Transverse colon (tissue), 4 donors: ENCODE measurements at places on chromosomes 7 and 10.
A peak's percentile ranks its signal among the peaks of the same experiment; 100 is the strongest.

DNA sequence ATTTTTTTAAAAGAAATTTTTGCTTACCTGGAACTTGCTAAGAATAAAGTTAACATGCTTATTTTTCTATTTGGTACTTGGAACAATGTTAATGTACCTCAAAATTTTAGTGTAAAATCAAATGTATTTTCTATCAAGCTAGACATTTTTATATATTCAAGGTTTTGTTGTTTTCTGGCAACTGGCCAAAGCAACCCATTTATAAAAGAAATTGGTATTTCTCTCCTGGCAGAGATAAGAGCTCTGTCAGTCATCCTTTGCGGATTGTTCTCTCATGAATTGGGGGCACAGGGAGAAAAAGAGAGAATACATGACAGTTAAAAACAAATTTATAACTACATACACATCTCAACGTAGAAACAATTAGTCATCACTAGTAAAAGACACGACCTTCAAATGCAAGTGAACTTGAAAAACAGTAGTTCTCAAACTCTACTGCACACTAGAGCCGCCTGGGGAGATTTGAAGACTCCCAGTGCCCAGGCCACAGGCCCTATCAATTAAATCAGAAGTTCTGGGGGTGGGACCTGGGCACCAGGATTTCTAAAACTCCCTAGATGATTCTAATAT, 152.4 kb upstream of the LAMB4 start:
- DNase-seq: no peak

- DNase-seq: no peak
Measured at GRCh38 chr10:34323192-34323591, 491.9 kb downstream of the PARD3 start.

DNA sequence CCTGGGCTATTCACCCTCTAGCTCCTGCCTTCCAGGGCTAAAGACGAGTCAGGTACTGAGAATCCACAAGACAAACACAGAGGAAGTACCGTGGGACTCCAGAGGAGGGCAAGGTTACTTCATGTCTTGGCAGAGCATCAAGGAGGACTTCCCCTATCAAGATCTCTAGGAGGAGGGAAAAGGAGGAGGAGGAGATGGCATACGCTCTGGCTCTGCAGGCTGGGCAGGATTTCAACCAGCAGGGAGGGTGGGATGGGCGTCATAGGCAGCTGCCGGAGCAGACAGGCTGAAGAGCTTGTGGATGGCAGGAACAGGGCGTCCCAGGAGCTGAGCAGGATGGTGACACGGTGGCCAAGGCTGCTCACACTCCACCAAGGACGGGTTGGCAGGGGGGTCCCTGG, 21.3 kb downstream of the MDH2 start:
- DNase-seq: peak; percentile 59

- no peak for DNase-seq
Measured at GRCh38 chr10:1677307-1677939, 59.9 kb downstream of the ADARB2 start.

DNA sequence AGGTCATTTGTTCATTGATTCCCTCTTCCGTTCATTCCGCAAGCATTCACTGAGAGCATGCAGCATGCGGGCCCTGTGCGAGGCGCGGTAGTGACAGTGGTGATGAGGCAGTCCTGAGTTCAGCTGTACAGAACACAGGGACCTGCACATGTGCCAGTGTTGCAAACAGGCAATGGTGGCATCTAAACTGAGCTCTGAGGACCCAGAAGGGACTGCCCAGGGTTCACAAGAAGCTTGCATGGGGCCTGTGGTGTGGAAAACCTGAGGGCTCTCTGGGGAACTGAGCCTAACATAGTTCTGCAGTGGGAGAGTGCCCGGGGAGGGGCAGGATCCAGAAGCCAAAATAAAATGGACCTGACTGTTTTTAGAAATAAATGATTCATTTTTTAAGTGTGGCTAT, 13.2 kb downstream of the ZNF488 start:
- no peak for DNase-seq

- DNase-seq: no peak
Measured at GRCh38 chr7:105719919-105720318, 138.6 kb upstream of the EFCAB10 start.

DNA sequence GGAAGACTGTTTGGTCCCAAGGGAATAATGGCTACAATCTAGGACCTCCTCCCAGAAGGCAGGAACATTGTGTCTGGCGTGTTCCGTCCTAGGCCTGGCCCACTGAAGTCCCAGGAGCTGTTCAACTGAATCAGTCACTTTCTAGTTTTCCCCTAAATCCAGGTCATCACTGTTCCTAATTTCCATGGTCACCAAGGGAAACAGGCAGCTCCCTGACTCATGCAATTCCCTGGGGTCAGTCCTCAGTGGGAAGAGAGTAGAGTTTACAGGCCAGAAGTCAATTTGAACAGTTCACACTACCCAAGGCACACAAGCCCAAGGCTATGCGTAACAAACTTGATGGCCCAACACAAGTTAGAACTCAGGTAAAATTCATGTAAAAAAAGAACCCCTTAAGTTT, 44.0 kb downstream of the CREB3L2 start:
- no peak for DNase-seq

- DNase-seq: no peak
Measured at GRCh38 chr7:157784041-157784835, 447.4 kb downstream of the DNAJB6 start.

- no peak for DNase-seq
Measured at GRCh38 chr7:148507787-148508186, 82.8 kb upstream of the C7orf33 start.

DNA sequence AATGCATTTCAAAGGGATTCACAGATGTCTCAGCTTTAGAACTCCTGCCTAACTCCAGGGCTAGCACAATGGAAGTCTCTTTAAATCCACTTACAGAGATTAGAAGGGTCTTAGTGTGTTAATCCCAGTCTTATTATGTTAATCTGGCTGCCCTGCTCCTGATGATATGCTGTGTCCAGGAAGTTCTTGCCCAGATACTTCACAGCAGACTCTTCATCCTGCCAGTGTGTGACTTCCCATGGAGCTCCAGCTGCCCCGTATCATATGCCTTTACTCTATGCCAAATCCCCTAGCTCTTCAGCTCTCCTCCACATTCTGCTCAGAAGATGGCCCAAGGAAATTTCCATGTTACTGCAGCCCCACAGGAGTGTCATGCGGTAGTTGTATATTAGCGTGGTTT, 533.8 kb downstream of the GALNT17 start:
- no peak for DNase-seq

DNA sequence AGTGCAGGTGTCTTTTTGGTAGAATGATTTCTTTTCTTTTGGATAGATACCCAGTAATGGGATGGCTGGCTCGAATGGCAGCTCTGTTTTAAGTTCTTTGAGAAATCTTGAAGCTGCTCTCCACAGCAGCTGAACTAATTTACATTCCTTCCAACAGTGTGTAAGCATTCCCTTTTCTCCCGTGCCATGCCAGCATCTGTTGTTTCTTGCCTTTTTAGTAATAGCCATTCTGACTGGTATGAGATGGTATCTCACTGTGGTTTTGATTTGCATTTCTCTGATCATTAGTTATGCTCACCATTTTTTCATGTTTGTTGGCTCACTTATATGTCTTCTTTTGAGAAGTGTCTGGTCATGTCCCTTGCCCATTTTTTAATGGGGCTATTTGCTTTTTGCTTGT, 486.3 kb downstream of the GALNT17 start:
- no peak for DNase-seq

DNA sequence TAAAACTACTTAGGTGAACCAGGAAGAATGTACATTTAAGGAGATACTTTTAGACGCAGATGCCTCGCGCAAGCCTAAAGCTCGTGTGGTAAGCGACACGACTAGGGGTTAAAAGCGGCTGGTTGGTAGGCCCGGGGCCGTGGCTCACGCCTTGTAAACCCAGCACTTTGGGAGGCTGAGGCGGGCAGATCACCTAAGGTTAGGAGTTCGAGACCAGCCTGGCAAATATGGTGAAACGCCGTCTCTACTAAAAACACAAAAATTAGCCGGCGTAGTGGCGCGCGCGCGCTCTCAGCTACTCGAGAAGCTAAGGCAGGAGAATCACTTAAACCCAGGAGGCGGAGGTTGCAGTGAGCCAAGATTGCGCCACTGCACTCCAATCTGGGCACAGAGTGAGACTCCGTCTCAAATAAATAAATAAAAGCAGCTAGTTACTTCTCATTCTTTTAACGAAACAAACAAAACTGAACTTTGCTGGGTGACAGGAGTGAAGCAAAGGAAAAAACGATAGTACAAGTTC, 879 bp downstream of the NUDT5 start:
- peak; percentile 49 for DNase-seq

GRCh38 chr7:107638594-107638993, 22.0 kb upstream of the SLC26A4 start:
- DNase-seq: no peak

DNA sequence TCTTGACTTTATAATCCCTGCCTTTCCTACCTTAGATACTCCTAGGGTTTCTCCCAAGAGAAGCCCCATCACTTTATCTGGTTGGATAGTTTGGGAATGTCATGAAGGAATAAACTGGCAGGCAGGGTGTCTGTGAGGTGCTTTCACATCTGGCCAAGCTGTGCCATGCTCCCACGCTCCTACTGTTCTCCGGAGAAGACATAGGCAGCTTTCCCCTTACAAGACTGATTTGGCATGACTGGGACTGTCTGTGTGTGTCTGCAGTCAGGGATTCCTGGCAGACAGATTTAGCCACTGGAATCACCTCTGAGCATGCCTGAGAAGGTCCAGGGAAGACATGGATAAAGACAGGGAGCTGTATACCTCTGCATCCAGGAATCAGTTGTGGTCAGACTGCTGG, 45.3 kb downstream of the HK1 start:
- DNase-seq: no peak

DNA sequence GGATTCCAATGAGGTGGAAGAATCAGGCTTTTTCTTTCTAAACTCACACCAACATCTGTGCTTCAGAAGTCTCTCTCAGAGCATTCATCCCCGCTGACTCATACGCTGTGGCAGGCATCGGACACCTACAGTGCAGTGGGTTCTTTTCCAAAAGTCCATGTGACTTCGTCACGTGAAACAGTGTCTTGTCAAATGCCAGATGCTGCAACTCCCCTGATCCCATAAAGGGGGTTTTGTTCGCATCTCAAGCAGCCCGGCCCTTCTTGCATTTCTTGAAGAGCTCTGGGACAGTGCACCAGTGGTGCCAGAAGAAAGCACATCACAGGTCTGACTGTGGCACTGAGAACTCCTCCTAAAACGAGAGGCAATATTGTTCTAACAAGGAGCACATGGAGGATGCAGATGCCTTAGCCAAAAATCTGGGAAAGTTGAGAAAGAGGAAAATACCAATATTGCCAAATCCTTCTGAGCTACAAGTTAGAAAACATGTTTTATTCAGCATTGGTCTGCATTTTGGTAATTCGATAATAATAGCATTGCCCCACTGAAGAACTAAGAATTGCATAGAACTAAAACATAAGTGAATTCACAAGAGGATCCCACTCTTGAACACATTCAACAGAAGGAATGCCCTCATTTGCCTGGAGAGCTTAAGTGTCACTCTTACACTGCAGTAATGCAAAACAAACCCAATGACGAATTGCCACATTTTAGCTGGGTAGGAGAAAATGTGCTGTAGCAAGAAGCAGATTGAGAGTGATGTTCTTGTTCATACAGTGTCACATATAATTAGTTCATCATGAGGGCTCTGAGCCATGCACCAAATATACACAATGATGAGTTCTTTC, 204.4 kb downstream of the CXCL12 start:
- DNase-seq: no peak

DNA sequence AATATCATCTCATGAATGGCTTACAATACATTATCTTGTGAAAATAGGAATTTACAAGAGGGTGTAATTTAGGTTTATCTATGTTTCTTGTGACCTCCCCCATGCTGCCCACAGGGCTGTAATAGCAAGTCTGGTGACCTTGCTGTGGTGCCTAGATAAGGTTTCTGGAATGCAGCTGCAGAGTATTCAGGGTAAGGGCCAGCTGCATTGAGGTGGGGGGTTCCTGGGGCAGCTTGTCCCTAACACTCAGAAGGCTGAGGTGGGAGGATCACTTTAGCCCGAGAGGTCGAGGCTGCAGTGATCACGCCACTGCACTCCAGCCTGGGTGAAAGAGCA, 5.3 kb upstream of the DHTKD1 start:
- DNase-seq: no peak

DNA sequence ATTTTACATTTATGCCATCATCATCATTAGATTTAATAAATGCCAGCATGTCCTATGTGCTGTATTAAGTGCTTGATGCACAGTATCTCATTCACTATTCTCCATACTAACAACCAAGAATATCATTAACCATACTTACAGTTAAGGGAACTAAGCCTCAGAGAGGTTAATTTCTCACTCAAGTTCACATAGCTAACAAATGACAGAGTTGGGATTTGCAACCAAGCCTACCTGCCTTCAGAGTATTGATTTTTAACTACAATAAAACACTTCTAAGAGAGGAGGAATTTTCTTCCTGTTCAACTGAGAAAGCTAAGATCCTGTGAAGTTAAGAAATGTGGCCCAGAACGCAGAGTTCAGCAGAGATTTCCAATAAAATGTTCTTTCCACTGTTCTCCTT, 403.0 kb downstream of the KCNMA1 start:
- no peak for DNase-seq

DNA sequence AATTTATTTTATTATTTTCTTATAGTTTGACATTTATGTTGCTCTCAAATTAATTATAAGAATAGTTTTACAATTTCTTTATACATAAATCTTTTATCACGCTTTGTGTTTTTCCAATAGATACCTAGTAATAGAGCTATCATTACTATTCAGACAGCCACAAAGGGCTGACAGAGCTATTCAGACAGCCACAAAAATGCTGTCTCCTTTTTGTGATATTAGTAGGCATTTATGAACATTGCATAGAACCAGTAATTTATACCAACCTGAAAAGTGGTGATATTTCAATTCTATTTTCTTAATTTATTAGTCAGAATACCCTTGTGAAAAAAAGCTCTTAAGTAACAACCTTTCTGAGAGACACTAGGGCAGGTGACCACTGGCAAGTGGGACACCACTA, 34.2 kb upstream of the IGFBP3 start:
- DNase-seq: no peak

GRCh38 chr10:49690698-49691356, 11.4 kb downstream of the C10orf53 start:
- DNase-seq: no peak

- no peak for DNase-seq
Measured at GRCh38 chr10:102581401-102581800, 62.9 kb upstream of the TRIM8 start.

DNA sequence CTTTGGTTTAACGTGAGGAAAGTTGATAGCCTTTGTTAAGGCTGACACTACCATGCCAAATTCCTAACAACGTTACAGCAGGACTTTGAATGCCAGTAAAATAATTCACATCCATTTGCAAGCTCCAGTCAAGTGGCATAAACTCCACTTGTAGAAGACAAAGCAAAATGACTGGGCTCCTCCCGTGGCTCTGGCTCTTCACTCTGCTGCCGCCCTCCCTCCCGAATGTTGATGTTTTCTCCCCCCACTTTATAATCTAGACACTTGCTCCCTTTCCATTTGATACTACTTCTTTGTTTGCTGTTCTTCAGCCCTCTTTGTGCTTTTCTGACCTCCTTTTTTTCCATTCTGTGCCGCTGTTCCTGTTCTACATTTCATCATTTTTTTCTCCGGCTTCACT, 22.8 kb upstream of the ITGB8 start:
- no peak for DNase-seq
